ENCODE measurements at places on chromosomes 4 and X. TPM values are rescaled to one million over a fixed set of nuclear protein-coding genes. Genes with fewer than 3 reads are reported as not detected.

HDX gene
- 0.73 TPM for total RNA-seq

RAB9B gene
- total RNA-seq = not detected

PALLD gene
- 8.9 TPM for total RNA-seq

AP1S2 gene
- 3.9 TPM for total RNA-seq

FAAH2 gene
- total RNA-seq = 9.4 TPM

AGA gene
- 13.7 TPM for total RNA-seq

DNA sequence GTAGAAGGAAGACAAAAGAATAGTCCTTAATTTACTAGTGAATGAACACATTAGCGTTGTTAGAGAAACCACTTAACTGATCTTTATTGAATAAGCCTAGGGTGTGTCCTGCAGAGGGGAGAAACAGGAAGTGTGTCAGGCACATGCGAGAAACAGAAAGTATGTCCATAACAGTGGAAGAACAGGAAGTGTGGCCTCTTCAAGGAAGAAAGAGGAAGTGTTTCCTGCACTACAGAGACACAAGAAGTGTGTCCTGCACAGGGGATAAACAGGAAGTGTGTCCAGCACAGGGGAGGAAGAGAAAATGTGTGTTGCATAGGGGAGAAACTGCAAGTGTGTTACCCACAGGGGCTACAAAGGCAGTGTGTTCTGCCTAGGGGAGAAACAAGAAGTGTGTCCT lies 539.6 kb upstream of the PRKX start:
- no peak for DNase-seq

GRCh38 chr4:123737156-123737555 lies 340.6 kb downstream of the SPRY1 start:
- DNase-seq = no peak

DNA sequence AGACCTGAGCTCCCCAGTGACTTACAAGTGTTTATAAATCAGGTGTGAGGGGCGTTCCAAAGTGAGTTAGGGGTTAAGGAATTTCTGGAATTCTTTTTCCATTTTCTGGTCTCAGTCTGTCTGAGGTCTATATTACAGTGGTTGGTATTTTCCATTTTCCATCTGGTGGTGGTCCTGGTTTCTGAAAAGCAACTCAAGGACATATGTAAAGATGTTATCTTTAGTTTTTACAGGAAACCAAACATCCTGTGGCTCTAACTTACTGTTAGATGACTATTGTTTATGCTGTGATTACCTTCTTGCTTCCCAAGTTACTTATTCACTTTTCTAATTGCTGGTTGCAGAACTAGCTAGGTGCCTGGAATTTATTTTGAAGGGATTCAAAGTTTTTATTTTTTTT lies 53.5 kb upstream of the IL21 start:
- DNase-seq = no peak

GRCh38 chrX:113399506-113400192 lies 559.0 kb upstream of the AMOT start:
- no peak for DNase-seq

DNA sequence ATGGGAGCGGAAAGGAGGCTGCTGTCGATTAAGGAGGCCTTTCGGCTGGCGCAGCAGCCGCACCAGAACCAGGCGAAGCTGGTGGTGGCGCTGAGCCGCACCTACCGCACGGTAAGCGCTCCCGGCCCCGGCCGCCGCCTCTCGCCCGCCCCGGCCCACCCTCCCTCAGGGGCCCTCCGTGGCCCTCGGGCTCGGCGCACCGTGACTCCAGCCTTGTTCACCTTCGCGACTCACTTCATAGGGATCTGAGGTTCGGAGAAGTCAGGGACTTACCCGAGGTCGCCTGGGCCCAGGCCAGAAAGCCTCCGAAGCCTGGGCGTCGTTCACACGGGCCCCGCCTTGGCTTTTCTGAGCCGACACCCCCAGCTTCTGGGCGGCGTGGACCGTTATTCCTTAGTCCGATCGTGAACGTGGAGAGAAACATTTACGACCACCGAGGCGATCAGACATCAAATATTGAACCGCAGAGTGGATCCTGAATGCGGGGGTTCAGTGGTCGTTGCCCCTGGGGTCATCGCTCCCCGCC lies 362 bp downstream of the NCAPG start:
- no peak for DNase-seq

- DNase-seq = no peak
These were observed 116.2 kb downstream of the TMA16 start for GRCh38 chr4:163610648-163611047.

DNA sequence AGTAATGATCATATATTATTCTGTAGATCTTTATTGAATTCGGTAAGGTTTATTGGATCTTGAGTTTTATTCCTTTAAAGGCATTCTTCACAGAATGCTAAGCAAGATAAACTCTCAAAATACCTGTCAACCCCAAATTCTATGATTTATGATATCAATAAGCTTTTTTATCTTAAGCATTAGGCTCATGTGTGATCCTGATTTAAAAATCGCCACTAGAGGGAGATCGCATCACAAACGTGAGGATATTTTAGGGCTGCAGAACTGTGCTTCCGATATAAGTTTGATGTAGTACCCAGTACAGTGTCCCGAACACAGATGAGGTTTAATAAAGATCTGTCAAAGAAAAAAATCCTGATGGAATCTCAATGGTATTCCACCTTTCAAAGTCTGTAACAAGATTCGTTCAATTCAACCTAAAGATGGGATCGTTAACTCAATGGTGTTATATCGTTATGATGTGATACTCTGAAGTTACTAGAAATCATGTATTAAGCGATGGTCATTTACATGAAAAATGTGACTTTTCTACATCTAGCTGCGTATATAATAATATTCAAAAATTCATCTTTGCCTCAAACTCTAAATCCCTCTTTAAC lies 169.0 kb downstream of the CORIN start:
- DNase-seq = no peak

- no peak for DNase-seq
These were observed 311.8 kb downstream of the ADGRL3 start for GRCh38 chr4:61511716-61512488.

DNA sequence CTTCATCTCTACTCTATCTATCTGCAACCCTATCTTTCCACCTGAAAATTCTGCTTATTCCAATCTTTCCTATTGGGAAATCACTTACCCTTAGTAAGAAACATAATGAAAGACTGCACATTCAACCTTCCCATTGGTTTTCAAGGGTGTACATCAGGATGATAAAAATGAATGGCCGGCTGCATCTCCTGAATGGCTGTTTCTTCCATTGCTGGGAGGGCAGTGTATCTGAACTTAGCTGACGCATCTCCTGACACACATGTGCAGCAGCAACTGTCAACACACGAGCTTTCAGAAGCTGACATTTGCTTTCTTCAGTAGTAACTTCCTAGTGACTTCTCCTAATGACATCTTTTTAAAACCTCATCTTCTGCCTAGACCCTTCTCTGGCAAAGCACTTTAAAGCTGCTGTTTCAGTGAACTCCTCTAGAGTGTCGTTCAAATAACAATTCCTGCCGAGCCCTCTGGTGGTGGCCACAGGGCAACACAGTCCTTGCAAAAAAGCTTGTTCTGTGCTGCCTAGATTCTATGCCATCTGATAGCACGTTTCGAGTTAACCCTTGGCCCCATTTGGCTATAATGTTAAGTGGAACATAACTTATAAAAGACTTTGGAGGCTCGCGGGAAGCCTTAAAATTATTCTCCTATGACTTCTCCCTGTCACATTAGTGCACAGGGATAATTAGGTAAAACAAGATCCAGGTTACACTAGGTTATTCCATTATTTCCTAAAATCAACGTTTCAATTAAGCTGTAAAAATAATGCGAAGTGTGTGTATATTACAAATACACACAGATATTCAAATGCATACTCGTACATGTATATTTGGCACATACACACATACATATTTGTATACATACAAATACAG lies 2340.7 kb downstream of the PCDH7 start:
- peak; percentile 59 for DNase-seq

DNA sequence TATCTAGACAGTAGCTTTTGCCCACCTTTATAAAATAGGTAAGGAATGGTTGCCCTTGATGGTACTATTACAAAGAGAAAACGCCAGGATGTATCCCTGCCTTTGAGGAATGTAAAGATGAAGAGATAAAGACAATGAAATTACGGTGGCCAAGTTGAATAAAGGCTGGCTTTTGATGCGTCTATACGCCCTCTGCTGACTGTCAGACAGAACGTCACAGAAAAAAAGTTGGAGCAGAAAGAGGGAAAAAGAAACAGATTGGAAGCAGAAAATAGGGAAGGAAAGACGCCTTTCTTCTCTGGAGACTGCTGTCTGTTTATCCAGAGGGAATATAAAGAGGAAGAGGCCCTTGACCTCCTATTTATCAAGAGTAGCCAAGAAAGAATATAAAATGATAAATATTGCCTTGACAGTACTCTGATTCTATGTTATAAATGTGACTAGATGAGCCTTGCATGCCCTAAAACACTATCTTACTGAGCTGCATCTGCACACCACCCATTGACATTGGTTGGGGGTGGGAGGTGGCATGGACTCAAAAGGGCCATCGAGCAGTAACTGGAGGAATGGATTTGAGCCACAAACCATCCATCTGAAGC lies 30.6 kb downstream of the PCDH19 start:
- no peak for DNase-seq

GRCh38 chrX:134075894-134076718 lies 90.7 kb upstream of the GPC3 start:
- DNase-seq = no peak

- DNase-seq = no peak
These were observed 181.7 kb upstream of the AGTR2 start for GRCh38 chrX:115988825-115989224.

GRCh38 chrX:101399825-101400224 lies 7.9 kb downstream of the GLA start:
- DNase-seq = no peak

DNA sequence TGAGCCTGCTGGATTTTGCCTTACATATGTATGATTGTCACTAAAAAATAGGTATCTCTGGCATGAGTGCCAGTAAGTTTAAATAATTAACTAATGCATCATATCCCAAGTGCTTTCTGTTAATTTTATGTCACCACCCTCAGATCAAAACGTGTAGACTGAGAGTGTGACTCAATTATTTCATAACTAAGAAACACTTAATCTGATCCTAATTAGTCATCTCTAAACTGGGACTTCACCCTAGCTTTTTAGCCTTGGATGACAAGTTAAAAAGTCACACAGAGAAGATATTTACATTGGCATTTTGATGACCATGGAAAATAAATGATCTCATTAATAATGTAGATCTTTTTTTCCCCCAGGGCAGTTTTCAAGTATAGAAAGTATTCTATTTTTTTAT lies 23.1 kb upstream of the SLC6A14 start:
- no peak for DNase-seq

DNA sequence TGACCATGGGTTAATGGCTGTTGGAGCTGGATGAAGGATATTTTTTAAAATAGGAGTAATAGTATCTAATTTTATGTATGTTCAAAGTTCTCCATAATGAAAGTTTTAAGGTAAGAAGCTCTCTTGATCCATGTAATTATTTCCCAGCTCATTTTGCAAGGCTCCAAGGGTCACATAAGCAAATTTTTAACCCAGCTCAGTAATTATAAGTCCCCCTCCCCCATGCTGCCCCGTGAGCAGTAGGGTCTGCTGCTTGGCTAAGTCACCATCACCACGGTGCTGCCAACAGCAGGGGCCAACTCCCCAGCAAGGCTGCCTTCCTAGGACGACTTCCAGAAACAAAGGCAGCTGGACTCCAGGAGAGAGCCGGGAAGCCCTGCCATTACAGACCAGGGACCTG lies 340.0 kb downstream of the FBXW7 start:
- no peak for DNase-seq

DNA sequence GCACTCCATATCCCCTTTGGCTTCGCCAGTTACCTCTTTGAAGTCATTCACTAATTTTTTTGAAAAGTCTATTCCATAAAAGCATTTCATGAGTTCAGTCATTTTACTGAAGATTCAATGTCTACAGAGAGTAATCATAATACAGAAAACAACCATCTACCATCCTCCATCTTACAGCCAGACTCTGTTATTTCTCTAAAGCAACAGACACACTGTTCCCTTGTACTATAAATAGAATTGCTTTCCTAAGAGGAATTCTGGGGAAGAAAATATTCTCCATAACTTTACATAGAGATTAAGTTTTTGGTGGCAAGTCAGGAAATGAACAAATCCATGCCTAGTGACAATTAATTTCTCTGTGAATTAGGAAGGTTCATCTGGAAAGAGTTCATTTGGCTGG lies 37.0 kb downstream of the XK start:
- no peak for DNase-seq

GRCh38 chr4:109548655-109549054 lies 11.4 kb upstream of the MCUB start:
- DNase-seq = no peak

Data from left lobe of liver (tissue), 2 donors.